ENCODE measurements at places on chromosomes 5 and 9.
A peak's percentile ranks its signal among the peaks of the same experiment; 100 is the strongest.

DNA sequence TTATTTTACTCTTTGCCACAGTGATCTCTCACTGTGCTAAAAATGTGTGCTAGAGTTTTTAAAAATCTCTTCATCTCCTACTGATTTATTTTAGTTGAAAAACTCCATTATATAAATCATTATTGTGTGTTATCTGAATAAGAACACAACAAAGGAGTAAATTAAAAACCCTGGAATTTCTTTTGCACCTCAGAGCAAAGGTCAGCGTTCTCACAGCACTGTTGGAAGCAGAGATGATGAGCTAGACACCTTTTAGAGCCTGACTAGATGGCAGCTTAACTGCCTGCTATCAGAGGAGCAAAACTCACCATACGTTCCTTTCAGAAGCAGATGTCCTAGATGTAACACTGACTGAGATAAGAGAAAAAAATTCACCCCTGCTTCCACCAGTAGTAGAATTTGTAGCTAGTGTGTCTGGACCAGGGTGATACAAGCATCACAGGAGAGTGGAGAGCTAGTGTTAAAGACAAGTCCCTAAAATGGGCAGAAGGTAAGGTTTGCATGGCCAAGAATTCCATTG is 147.1 kb downstream of the ENTREP1 start:
- no peak for DNase-seq

GRCh38 chr5:37172957-37173356 is 76.2 kb downstream of the CPLANE1 start:
- no peak for DNase-seq

DNA sequence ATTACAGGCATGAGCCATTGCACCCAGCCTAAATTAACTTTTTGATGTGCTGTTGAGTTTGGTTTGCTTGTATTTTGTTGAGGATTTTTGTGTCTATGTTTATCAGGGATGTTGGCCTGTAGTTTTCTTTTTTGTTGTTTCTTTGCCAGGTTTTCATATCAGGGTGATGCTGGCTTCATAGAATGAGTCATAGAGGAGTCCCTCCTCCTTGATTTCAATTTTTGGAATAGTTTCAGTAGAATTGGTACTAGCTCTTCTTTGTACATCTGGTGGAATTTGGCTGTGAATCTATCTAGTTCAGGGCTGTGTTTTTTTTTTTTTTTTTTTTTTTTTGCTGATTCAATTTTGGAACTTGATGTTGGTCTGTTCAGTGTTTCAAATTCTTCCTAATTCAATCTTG is 1164.3 kb upstream of the DMAC1 start:
- no peak for DNase-seq

GRCh38 chr9:100352201-100352726 is 478 bp downstream of the TEX10 start:
- peak; percentile 25 for DNase-seq

GRCh38 chr5:33711094-33711679 is 180.6 kb downstream of the ADAMTS12 start:
- no peak for DNase-seq

DNA sequence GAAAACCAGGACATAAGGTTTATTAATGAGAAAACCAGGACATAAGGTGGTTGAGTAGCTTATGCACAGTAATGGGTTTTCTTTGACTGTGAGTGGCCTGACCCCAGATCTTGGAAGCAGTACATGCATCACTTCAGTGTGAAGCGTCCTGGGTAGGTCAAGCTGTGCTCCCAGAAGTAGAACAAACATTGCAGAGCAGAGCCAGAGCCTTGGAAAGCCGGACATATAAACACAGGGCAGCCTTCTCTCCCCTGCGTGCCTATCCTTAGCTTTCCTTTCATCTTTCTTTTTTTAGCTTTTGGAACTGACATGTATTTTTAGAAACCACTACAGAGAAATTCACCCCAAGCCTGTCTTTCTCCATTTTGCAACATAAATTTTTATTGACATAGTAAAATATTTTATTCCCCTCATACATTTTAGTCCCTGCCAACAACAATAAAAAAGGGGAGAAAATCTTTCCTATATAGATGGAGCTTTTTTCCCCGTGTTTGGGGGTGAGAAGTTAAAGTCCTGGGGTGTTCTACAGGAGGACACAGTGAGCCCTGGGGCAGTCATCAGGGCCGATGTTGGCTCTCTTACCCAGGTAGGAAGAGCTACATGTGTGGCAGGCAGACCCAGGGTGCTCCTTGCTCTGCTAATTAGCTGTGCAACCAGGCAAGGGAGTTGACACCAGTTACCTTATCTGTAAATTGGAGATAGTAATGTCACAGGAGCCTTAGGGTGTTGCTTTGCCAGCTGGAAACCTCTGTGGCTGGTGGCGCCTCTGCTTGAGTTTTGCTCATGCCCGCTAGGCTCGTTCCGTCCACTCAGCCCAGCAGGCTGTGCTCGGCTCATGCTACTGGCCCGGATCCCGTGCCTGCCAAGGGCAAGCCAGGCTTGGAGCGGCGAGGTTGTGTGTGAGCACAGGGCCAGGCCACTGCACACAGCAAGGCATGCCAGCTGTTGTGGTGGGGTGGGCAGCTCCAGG is 389.6 kb downstream of the KDM4C start:
- no peak for DNase-seq

DNA sequence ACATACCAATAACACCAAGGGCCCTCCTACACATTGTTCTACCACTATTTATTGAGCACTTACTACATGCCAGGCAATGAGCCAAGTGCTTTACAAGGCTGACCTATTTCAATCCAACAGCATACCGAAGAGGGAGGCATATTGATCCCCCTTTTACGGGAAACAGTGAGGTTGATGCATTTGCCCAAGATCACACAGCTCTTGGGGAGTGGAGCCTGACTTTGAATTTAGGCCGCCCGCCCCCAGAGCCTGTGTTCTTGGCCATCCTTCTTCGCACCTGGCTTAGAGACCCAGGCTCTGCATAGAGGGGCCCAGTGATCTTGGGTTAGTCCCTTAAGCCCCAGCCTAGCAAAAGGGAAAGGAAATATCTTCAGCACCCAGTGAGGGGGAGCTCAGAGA is 158.1 kb upstream of the IER5L start:
- no peak for DNase-seq
